Activated T-cell treated with anti-CD3 and anti-CD28 coated beads, Interleukin-2, amount 50 U/mL, for 1 hour (primary cell): ENCODE measurements at places on chromosomes 12 and 14.

GRCh38 chr12:4562034-4562657 is at the start of gene DYRK4:
TSS of gene DYRK4 (plus strand) at chr12:4562208. CDS start at chr12:4562246, 38 bp downstream.
- DNase-seq = no peak

DNA sequence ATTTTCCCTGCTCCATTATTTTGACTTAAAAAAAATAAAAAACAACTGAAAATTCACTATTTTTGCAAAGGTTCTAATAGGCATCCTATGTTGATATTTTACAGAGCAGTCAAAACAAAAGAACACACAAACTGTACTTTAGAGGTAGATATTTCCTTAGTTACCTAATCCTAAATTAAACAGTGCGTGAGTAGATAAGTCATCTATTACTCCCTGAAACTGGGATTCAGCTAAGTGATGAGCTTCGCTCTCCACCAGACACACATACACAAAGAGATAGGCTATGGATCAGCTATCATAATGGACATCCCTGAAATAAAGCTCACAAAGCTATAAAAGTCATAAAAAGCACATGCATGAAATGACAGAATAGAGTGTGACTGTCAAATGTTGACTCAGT is 398.7 kb downstream of the SOX5 start:
- no peak for DNase-seq

GRCh38 chr14:100542619-100543205 is 44.5 kb downstream of the BEGAIN start:
- no peak for DNase-seq

- DNase-seq = no peak
These were observed 727.3 kb upstream of the LMO3 start for GRCh38 chr12:17333287-17333686.

GRCh38 chr12:3107071-3107583 is 29.9 kb downstream of the TSPAN9 start:
- no peak for DNase-seq

DNA sequence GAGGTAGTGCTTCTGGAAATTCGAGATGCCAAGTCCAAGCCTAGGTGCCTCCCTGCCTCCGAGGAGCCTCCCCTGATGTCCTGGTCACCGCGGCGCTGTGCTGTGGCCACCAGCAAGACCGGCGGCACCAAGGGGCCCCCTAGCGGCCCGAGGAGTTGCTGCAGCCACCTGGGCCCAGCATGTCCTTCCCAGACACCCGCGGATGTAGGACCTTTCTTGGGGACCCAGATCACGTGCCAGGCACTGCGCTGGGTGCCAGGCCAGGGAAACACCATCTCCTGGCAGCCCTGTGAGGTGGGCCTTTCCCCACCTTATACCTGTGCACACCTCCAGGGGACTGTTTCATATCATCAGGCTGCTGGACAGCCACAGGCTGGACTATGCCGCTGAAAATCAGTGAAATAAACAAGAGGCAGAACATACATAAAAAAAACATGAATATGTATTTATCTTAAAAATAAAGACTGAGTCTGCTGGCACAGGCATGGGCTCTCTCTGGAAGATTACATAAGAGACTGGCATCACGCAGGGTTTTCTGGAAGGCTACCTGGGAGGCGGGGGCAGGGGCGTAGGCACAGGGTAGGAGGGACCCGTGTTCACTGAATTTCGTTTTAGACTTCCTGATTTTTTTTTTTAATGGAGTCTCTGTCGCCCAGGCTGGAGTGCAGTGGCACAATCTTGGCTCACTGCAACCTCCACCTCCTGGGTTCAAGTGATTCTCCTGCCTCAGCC is 15.9 kb upstream of the HHIPL1 start:
- peak; percentile 67 for DNase-seq

DNA sequence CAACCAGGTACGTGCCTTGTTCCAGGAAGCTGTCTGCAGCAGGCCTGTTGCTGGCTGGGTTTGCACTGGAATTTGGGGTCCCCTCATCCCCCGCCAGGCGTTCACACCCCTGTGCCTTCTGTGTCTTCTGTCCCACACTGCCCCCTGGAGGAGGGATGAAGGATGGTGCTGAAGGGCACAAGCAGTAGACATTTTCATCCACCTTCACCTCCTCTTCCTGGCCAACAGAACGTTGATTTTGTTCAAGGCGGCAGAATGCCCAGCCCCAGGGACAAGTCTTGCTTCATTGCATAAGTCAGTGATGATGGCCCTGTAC is 122.1 kb downstream of the CALM1 start:
- peak; percentile 45 for DNase-seq

- no peak for DNase-seq
These were observed 8.3 kb downstream of the CDKL1 start for GRCh38 chr14:50388256-50388931.

GRCh38 chr14:75449696-75450095 is 21.9 kb downstream of the JDP2 start:
- no peak for DNase-seq

DNA sequence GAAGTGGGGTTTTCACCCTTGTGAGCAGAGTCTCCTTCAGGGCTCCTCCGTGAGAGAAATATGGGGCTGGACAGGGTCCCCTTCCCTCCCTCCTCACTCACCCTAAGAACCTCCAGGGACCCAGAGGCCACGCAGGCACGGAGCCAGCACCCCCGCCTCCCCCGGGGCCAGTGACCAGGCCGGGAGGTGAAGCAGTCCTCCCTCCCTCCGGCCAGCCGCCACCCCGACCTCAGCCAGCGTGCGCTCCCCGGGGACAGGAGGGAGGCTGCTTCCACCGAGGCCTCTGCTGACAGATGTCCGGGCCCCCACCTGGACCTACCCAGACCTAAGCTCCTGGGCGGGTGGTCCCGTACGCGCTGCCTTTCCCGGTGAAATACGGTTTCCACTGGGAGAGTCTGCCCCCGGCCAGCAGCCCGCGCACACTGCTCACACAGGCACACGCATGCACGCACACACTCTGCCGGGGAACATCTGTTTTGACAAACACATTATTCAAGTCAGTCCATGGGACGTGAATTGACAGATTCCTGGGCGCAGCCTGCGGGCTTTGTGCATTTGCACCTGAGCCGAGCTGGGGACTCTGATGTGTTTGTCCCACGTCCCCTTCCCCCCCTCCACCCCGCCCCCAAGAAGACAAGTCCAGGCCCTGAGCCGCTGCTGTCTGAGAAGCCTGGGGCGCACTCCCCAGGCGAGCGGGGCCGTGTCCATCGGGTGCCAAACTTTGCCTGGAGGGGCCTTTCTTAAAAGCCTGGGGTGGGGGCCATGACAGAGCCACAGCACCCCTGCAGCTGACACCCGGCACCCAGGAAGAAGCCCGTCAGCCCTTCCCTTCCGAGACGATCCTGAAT is 725 bp downstream of the RIMBP2 start:
- DNase-seq = no peak

- peak; percentile 56 for DNase-seq
These were observed 44.9 kb downstream of the DDX11 start for GRCh38 chr12:31118347-31119191.

DNA sequence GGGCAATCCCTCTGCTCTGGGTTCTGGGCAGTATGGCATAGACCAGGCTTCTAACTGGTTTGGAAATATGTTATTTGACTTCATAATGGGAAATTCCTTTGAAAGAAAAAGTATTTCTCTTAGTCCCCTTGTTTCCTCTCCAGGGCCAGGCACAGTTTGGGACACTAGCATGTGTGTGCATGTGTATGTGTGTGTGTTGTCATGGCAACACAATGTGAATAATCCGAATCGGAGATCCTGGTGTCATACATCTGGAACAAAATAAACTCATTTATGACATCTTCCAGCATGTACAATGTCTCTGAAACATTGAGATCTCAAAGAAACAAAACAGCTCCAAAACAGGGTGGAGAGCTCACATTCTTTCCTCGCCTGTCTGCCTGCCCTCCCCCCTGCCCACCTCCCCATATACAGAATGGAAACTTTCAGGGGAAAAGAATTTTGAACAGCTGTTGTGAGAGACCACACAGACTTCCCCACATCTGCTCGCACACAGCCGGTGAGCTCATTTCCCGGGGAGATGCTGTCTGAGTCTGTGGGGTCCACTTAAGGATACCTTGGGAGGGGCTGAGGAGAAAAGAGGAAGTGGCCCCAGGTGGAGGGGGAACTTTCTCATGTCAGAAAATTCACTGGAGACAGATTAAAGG is 55.5 kb upstream of the PARP11 start:
- no peak for DNase-seq

- DNase-seq = no peak
These were observed 240.0 kb upstream of the CPNE8 start for GRCh38 chr12:39145175-39145999.

DNA sequence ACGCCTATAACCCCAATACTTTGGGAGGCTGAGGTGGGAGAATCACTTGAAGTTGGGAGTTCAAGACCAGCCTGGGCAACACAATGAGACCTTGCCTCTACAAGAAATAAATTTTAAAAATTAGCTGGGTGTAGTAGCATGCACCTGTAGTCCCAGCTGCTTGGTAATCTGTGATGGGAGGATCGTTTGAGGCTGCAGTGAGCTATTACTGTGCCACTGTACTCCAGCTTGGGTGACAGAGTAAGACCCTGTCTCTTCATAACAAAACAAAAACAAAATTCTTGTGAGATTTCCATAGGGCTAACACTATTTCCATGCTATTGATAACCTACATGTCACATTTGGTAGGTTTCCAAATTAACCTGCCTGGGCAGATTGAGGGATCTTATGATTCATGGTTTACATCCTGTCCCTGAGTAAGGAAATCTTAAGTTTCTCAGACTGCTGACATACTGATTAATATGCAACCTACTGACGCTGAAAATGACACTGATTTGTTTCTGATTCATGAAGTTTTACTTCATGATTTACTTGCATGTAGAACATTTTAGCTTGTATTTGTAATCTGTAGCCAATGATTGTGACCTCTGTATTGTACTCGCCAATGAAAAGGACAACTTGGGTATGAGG is 15.9 kb downstream of the ATP6V1D start:
- no peak for DNase-seq

DNA sequence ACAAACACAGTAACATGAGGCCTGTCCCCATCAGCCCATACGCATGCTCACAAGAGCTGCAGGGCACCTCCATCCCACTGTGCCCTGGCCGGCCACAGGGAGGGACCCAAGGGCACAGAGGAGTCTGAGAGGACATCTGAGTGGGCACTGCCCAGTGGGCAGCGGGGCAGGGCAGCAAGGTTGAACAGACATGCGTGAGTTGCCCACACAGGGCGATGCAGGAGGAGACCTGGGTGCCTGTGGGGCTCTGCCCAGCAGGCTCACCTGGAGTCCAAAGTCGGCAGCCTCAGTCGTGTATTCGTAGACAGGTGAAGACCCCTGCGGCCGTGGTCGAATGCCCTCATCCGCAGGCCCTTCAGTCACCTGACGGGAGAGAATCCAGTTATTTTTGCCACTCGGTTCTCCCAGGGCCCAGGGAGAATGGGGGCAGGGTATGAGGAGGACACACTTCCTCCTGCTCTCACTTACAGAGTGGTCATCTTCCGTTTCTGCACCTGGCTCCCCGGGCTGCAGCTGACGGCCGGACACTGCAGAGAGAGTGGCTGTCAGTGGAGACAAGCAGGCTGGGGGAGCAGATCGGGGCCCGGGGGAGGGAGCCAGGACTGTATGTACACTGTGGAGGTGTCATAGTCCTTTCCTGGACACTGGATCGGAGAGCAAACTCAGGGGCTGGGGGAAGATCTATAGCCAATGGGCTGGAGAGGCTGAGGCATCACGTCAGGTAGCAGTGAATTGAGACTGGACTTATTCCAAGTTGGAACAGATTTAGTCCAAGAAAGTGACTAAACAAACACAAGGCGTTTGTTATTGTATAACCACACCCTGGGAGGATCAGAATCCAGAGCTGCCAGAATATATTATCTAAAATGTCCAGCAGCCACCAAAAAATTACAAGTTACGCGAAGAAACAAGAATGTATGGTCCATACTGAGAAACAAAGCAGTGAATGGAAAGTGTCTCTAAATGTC is 20.7 kb downstream of the AHNAK2 start:
- no peak for DNase-seq

GRCh38 chr14:59398841-59399240 is 66.3 kb downstream of the GPR135 start:
- no peak for DNase-seq

DNA sequence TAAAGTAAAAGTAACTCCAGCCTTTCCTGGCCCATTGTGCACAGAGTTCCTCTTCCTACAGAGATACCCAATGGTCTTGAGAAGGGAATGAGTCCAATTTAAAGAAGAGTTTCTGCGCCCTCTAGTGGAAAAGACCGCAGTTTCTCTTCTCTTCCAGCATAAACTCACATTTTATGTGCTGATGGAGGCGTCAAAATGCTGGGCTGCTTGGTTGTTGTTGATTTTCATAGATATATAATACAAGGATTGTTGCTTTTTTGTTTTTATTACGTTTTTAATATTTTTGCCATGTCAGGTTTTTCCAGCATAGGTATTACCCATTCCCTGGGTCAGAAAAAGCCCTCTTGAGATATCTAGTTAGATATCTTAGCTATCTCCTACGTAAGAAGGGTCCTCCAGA is 356.9 kb upstream of the STXBP6 start:
- no peak for DNase-seq

GRCh38 chr12:45913631-45914030 is 76.7 kb downstream of the SCAF11 start:
- no peak for DNase-seq

- no peak for DNase-seq
These were observed 56.9 kb downstream of the AMN start for GRCh38 chr14:102979406-102979805.

- DNase-seq = no peak
These were observed 40.2 kb upstream of the SINHCAF start for GRCh38 chr12:31366104-31366621.

GRCh38 chr14:76808990-76809389 is 3.7 kb downstream of the ANGEL1 start:
- DNase-seq = no peak

- DNase-seq = no peak
These were observed 135.3 kb downstream of the BTG1 start for GRCh38 chr12:92010368-92010767.

- DNase-seq = no peak
These were observed 508 bp downstream of the HNRNPC start for GRCh38 chr14:21268617-21269251.

GRCh38 chr14:102461490-102462338 is 47.9 kb downstream of the ANKRD9 start:
- no peak for DNase-seq

GRCh38 chr14:65187421-65188049 is 85.2 kb upstream of the MAX start:
- no peak for DNase-seq

DNA sequence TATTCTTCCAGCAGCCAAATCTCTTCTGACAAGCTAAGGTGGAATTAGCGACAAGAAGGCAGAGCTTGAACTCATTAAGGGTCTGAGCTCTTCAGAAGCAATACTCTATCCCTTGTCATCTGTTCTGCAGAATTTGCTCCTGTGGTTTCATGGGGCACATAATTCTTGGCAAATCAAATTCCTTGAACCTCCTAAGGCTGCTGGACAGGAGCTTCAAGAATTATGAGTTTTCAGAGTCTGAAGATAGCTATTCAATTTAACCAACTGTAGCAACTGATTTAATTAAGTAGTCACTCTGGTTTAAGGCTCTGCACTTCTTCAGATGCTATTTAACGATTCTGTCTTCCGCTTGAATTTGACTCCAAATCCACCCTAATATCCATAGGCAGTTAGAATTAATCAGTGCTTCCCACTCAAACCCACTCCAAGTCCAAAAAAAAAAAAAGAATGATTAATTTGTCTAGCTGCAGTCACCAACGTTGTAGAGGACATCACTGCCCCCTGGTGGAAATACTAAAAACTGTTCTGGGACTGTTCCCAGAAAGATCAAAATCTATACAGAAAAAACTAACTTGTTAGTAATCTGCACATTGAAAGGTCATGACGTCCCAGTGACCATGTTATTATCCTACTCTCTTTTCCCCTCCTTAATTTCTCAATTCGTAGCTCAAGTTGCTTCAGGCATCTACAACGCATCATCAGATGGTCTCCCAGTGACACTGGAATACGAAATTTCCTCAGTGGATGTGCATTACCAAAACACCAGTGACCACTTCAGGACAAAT is 169.9 kb downstream of the KIF21A start:
- DNase-seq = no peak
